SJCRH30 (cell line): ENCODE measurements at places on chromosomes 2 and 18. TPM values are rescaled to one million over a fixed set of nuclear protein-coding genes. Genes with fewer than 3 reads are reported as not detected.

The SF3B6 gene
- total RNA-seq, result 357 and 360 TPM in 2 replicates

The SLC16A14 gene
- not detected in 2 replicates for total RNA-seq

The MDH1B gene
- 0.73 and 1.3 TPM in 2 replicates for total RNA-seq

The ZNF385B gene
- total RNA-seq, result 0.84 and 2.1 TPM in 2 replicates

The MEP1B gene
- total RNA-seq, result not detected in 2 replicates

GRCh38 chr2:240985881-240986786 is 12.3 kb upstream of the SNED1 start:
- peaks cover 31% of the 10 kb centered on the region for H3K4me1 ChIP-seq
- no peak overlapping the region; the same call in 1 of the 2 replicates for H3K27ac ChIP-seq
- H3K4me3 ChIP-seq, result no peak overlapping the region
- no peak for DNase-seq
- no peaks in the 10 kb centered on the region for H3K27me3 ChIP-seq

- no peaks in the 10 kb centered on the region for H3K36me3 ChIP-seq
- no peak for DNase-seq
- H3K27ac ChIP-seq, result no peak overlapping the region
- peaks cover 16% of the 10 kb centered on the region for H3K27me3 ChIP-seq
These were observed 100.5 kb downstream of the INHBB start for GRCh38 chr2:120446236-120447126.

- no peak overlapping the region for H3K4me3 ChIP-seq
- no peaks in the 10 kb centered on the region; the same call in 1 of the 2 replicates for H3K27me3 ChIP-seq
- H3K27ac ChIP-seq, result no peak overlapping the region
- H3K4me1 ChIP-seq, result no peaks in the 10 kb centered on the region
- DNase-seq, result no peak
- no peaks in the 10 kb centered on the region for H3K36me3 ChIP-seq
These were observed 209.1 kb downstream of the RAD51AP2 start for GRCh38 chr2:17309181-17309580.

DNA sequence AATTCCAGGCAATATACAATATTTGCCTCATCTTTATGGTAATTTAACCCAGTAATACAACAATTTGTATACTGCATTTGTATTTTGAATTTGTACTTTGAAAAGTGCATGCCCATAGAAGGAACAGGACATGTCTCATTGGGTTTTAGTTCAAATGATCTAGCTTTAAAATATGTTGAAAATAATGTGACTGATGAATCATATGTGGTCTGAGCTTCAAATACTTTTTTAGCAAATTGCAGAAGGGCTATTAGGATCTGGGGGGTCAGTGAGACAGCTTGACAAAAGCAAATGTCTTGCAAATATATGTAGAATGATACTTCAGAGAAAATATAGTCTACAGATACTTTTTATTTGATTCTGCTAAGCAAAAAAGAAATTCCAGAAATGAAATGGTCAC is 248.9 kb downstream of the DCC start:
- no peak for DNase-seq
- H3K4me3 ChIP-seq, result no peak overlapping the region
- H3K27ac ChIP-seq, result no peak overlapping the region
- no peaks in the 10 kb centered on the region for H3K36me3 ChIP-seq
- no peaks in the 10 kb centered on the region for H3K27me3 ChIP-seq
- H3K4me1 ChIP-seq, result no peaks in the 10 kb centered on the region

DNA sequence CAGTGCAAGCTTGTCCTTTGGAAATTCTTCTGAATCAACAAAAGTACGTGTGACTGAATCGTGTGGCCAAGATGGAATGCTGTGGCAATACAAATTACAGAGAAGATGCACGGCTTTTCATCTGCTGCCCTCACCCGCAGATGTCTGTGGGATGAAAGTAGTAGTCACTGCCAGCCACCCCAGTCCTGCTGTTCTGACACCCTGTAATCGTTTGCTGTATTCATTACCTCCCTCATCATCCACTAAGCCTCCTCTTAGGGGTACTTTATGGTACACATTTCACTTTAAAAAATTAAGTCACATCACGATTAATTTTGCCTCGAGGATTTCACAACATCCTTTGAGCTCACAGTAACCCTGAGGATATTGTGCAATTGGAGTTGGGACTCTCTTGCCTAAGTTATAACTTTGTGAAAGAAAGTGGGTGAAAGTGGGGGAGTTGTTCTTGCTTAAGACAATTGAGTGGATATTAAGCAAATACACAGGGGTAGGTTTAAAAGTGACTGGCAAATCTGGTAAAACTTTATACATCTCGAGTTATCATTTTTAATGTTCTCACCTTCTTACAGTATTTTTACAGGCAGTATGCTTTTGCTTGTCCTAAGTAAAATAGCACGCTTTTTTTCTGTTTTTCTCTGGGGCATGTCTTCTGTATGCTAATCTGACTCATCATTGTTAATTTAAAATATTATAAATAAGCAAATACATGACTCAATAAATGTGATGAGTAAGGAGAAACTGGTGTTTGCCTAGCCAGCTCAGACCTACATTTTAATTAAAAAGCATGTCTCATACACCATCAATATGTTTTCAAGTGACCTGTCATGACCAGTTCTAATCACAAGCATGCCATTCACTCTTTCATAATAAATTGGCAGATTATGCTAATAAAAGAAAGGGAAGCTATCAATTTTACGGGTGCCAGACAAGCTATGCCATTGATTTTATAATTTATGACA is 680.9 kb downstream of the IRS1 start:
- peak overlapping the region; percentile 17; the same call in 1 of the 2 replicates for H3K27ac ChIP-seq
- no peak overlapping the region; the same call in 1 of the 2 replicates for H3K4me3 ChIP-seq
- DNase-seq, result peak; percentile 55
- H3K27me3 ChIP-seq, result no peaks in the 10 kb centered on the region
- no peaks in the 10 kb centered on the region for H3K36me3 ChIP-seq

DNA sequence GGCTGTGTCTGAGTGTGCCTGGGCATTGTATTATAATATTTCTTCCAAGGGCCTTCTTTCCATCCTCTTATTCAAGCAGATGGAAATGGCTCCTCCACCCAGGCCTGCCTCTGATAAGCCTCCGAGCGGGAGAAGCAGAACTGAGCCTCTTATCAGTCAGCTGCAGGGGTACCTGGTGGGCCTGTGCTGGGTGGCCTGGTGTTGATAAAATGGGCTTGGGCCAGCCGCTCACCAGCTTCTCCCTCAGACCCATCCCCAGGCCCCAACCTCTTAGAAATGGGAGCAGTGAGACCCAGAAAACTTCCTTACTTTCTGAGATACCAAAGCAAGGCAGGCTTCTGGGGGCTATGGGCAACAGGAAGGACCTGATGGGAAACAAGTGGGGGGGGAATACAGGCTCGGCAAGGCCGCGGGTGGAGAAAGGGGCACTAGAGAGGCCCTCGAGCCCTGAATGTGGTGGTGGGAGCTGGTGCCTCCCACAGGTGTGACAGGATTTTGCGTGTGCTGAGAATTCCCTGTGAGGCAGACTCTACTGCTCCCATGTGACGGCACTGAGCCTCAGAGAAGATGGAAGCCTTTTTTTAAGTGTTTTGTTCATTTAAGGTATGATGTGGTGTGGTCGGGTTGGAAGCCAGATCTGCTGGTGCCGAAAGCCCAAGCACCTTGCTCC is 18.3 kb downstream of the GYPC start:
- H3K36me3 ChIP-seq, result no peaks in the 10 kb centered on the region
- no peak overlapping the region for H3K4me3 ChIP-seq
- H3K4me1 ChIP-seq, result no peaks in the 10 kb centered on the region

GRCh38 chr2:13666582-13667414 is 950.1 kb downstream of the TRIB2 start:
- no peak overlapping the region for H3K27ac ChIP-seq
- H3K4me3 ChIP-seq, result no peak overlapping the region
- no peaks in the 10 kb centered on the region for H3K4me1 ChIP-seq

GRCh38 chr2:161576421-161576820 is 47.8 kb upstream of the SLC4A10 start:
- no peak overlapping the region for H3K27ac ChIP-seq
- H3K27me3 ChIP-seq, result no peaks in the 10 kb centered on the region
- H3K36me3 ChIP-seq, result no peaks in the 10 kb centered on the region

DNA sequence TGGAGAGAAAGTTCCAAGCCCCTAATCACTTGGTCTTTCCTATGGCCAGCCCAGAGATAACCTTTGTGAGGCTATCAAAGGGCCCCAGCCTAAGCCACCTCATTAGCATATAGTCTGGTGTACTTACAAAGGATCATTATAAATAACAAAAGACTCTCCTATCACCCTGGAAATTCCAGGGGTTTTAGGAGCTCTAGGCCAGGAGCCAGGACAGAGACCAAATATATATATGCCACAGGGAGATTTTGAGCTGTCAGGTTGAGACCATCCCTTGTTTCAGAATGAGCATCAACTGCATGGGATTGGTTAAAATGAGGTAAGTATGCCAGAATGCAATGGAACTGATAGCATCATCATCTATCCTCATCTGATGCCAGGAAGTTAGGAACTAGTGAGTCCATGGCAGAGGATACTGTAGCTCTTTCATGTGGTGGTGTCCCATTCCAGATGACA is 32.1 kb upstream of the CHRNA1 start:
- no peak for DNase-seq
- no peak overlapping the region for H3K27ac ChIP-seq
- H3K4me3 ChIP-seq, result no peak overlapping the region
- H3K27me3 ChIP-seq, result no peaks in the 10 kb centered on the region

GRCh38 chr2:191923652-191923997 is 76.7 kb upstream of the CAVIN2 start:
- H3K27me3 ChIP-seq, result no peaks in the 10 kb centered on the region
- peaks cover 20% of the 10 kb centered on the region for H3K4me1 ChIP-seq
- no peaks in the 10 kb centered on the region for H3K36me3 ChIP-seq
- H3K27ac ChIP-seq, result no peak overlapping the region
- no peak for DNase-seq

DNA sequence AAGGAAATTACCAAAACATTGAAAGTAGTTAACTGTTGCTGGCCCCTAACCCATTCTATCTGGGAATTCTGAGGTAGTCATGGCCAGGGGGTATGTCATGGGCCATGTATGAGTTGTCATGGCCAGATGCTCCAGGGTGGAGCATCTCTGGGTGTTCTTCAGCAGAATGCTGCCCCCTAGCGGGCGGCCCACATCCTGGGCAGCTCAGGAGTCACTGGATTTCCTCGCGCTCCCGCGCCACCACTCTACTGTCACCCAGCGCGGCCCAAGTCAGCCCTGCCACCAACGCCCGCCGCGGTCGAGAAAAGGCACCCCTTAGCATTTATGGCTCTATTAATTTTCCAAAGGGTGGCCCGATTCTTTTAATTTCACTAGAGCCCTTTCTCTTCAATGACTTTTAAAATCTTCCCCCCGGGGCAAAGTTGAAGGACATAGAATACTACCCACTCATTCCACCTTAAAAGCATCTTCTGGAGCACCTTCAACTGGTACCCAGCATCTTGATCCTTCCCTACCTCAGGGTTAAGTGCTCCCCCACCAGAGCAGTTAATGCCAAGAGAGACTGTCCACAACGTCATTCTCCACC is 41.6 kb downstream of the PKDCC start:
- peaks cover 47% of the 10 kb centered on the region for H3K4me1 ChIP-seq
- no peak for DNase-seq
- H3K4me3 ChIP-seq, result no peak overlapping the region
- no peaks in the 10 kb centered on the region for H3K27me3 ChIP-seq
- no peak overlapping the region for H3K27ac ChIP-seq

GRCh38 chr18:78856569-78857313 is 122.9 kb upstream of the SALL3 start:
- no peak for DNase-seq
- H3K4me1 ChIP-seq, result no peaks in the 10 kb centered on the region
- no peaks in the 10 kb centered on the region for H3K27me3 ChIP-seq
- no peaks in the 10 kb centered on the region for H3K36me3 ChIP-seq

GRCh38 chr2:28053597-28053996 is 163.1 kb downstream of the BABAM2 start:
- DNase-seq, result no peak
- no peak overlapping the region for H3K27ac ChIP-seq

DNA sequence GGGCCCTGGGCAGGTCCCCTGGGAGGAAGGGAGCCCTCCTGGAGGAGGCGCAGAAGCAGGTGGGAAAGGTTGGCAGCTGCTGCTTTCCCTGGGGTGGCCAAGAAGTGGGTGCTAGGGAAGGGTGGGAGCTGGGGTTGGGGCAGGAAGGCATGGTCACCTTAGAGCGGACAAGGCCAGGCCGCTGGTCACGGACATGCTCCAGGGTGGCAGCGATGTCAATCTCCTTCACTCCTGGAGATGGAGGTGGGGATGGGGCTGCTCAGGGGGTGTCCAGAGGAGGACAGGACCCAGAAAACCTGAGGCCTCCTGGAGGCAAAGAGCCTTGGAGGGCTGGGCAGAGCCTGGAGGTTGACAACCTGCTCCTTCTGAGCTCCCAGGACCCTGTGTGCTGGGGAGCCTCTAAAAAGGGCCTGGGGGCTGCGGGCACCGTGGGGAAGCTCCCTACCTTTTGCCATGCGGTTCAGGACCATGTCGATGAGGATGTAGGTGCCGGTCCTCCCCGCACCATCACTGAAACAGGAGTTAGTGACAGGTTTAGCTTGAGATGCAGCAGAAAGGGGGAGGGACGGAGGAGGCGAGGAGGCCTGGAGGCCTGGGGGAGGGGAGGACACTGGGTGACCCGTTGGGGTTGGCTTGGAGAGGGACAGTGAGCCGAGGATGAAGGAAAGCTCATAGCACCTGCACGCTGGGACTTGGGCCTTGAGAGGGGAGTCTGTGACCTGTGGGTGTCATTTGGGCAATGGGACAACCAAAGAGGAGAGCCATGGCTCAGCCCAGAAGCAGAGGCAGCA is 11.4 kb downstream of the DNAJB2 start:
- no peaks in the 10 kb centered on the region for H3K36me3 ChIP-seq

- H3K4me1 ChIP-seq, result peaks cover 4% of the 10 kb centered on the region; the same call in 1 of the 2 replicates
- H3K36me3 ChIP-seq, result peaks cover 36% of the 10 kb centered on the region
- no peaks in the 10 kb centered on the region for H3K27me3 ChIP-seq
- peak overlapping the region; percentile 15; the same call in 1 of the 2 replicates for H3K27ac ChIP-seq
These were observed 50.6 kb downstream of the RAPH1 start for GRCh38 chr2:203484266-203485112.

DNA sequence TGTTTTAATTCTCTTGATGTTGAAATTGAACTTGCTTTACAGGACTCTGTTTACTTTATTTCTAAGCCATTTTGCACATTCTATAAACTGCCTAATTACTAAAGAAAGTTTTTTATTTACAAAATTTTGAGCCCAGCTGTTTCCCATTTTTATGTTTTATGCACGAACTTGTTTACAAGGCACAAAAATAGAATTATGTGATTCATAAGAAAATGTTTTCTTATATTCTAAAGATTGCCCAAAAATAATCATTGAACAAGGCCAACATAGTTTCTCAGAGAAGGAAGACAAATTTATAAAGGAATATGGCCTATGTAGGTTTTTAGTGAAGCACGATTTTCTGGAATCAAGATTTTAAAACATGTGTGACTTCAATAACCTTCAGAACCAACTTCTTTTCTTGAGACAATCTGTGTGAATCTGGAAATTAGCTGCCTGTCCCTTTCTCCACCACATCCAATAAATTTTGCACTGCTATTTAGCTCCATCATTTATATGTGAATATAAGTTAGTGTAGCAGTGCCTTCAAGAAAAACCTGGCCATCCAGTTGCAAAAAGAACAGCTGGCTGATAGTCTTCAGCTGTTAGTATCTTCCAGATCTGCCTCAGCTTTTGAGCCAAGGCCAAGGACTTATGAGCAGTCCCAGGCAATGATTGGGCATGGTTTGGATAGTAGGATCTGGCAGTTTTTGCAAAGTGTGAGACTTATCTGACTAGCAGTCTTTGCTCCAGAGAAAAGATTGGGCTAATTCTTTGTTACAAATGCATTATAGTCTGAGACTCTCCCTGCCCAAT is 253.2 kb upstream of the COL3A1 start:
- H3K27me3 ChIP-seq, result no peaks in the 10 kb centered on the region
- DNase-seq, result peak; percentile 68
- H3K36me3 ChIP-seq, result no peaks in the 10 kb centered on the region
- peaks cover 34% of the 10 kb centered on the region for H3K4me1 ChIP-seq
- H3K27ac ChIP-seq, result no peak overlapping the region
- H3K4me3 ChIP-seq, result no peak overlapping the region

GRCh38 chr2:188734691-188735090 is 239.5 kb upstream of the COL3A1 start:
- DNase-seq, result peak; percentile 98
- H3K4me1 ChIP-seq, result peaks cover 20% of the 10 kb centered on the region
- H3K27me3 ChIP-seq, result no peaks in the 10 kb centered on the region
- H3K36me3 ChIP-seq, result no peaks in the 10 kb centered on the region
